ENCODE measurements at places on chromosomes 4 and X.

- DNase-seq = peak; percentile 6
Measured at GRCh38 chrX:100830547-100830946, 10.4 kb downstream of the CSTF2 start.

- no peak for DNase-seq
Measured at GRCh38 chrX:42930951-42931350, 153.0 kb upstream of the PPP1R2C start.

DNA sequence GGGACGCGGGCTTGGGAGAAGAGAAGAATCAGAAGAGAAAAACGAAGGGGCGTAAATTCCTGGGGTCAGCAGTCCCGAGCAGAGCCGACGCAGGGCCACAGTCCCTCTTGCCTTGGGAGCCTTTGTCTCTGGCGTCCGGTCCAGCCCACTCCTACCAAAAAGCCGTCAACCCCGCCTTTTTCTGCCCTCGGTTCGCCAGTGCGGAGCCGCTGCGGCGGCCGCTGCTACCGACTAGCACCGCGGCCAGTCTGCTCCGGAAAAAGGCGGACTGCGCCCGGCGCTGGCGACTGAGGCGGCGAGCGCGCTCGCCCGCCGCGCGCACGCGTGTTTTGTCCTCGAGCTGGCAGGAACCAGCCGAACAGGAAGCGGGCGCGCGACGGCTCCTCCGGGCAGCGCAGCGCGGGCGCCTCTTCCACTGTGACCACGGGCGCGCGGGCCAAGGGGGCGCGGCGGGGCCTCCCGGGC lies 502 bp downstream of the HNRNPDL start:
- DNase-seq = no peak

GRCh38 chr4:95061220-95061619 lies 303.5 kb downstream of the BMPR1B start:
- no peak for DNase-seq

GRCh38 chr4:26081795-26082498 lies 167.9 kb downstream of the SMIM20 start:
- DNase-seq = no peak

DNA sequence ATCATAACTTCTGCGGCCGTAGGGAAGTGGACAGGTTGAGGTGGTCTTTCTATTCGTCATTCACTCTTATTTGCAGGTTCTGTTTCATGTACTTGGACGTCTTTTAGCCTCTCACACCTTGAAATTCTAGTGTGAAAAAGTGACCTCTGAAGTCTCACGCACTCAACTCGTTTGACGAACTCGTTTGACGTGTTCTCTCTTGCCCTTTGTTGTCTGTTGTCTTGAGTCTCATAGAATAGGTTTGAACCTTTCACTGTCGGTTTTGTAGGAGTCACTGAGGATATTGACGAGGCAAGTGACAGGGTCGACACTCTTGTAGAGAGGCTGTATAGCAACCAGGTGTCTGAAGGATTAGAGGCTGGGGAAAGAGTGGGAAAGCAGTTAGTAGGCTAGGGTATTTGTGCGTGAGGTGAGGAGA lies 1.1 kb upstream of the PGRMC2 start:
- DNase-seq = peak; percentile 27

DNA sequence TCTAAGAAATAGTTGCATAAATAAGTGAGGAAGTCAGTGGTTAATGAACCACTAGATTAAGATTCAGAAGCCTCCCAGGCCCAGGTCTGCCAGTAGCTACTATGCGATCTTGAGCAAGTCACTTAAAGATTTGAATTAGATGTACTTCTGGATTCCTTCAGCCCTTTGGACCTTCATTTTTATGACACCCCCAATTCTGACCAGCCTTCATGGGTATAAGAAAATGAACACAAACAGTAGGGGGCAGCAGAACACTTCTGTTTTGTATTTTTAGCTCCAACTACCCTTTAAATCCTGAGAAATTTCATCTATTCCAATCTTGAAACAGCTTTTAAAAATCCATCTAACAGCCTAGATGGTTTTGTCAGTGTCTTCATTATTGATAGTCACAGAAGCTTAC lies 19.0 kb downstream of the TMEM47 start:
- no peak for DNase-seq
